Fibroblast of skin of back (primary cell): ENCODE measurements at places on chromosomes 2 and 18.
A peak's percentile ranks its signal among the peaks of the same experiment; 100 is the strongest.

GRCh38 chr2:138015494-138015893, 51.2 kb downstream of the HNMT start:
- no peak for DNase-seq

DNA sequence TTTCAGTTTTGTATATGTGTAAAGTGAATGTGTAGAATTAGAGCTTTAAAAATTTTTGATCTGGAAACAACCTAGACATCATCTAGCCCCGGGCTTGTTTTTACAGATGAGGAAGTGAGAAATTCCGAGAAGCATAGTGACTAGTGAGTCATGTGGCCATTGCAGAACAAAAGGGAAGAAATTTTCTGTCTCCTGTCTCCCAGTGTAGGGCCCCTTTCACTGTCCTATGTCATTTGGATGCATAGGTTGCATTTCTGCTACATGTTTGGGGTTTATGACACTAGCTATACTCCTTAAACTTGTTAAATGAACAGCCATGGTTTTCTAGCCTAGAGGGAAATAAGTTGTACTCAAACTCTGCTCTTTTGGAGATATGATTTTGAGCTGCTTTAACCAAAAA, 84.6 kb downstream of the PLCL1 start:
- peak; percentile 79 for DNase-seq

- DNase-seq = no peak
Observed at GRCh38 chr2:48284621-48285212, 245.2 kb upstream of the STON1 start.

DNA sequence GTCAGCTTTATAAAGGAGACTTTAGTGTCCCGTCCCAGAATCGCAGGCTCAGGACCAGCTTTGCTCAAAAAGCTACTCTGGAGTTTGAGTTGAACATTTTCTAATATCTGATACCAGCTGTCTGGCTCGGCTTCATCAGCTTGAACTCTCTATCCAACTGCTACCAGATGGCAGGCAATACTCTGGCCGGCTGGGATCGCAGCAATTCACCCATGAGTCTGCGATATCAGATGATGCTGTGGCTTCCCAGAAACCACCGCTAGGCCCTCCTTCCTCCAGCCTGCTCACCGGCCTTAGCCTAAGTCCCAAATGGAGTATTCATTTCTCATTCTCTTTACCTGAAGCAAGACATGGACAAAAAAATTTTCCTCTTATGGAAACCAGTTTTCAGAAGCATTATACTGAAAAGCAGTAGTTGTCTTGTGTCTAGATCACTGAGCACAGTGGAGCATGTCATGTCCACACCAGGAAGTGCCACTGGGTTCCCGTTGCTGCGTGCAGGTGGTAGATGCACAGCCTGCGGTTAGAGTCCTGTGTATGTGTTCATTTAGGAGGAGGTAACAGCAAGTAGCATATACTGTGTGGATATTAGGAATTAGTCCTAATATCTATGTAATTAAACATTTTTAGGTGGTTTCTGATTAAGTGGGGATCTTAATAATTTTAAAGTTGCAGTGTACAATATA, 162.0 kb upstream of the SOX11 start:
- DNase-seq = no peak

DNA sequence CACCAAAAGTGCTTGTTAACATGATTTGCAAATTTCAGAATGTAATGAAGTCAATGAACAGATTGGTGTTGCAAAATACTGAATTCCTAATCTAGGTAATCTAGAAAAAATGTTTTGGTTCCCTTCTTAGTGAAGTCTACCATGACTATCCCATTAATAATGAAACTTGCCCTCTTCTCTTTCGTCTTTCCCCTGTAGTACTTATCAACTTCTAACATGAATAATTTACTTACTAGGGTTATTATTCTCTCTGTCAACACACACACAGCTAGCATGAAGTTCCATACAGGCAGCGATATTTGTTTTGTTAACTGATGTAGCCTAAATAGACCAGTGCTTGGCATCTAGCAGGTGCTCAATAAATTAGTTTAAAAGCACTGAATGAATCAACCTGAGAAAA, 160.2 kb downstream of the NCK2 start:
- DNase-seq = no peak

DNA sequence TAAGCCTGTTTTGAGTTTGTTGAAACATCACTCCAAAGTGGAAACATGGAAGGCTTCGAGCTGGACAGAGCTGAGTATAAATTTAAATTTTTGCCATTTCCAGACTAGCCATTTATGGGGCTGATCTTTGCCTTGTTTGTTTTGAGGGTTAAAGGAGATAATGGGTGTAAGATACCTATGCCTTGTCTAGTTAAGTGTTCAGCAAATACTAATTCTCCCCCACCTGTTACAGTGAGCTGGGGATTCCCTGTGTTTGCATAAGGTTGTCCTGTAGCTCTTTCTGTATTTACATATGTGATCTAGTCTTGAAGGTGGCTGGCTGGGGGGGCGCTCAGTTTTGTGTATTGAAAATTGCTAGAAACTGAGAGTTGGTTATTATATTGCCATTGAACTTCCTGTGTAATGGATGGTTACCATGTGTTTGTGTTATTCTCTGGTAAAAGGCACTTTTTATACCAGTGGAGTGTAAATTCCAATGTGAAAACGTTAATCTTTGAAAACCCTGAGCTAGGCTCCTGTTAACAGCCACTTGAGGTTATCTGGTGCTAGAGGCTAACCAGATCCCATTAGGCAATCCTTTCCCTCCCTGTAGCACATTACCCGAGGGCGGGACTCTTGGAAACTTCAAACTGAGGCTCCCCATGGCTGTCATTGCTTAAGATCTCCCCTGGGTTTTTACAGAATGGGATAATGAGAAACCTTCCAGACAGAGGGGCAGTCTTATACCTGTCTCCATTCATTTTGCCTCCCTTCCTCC, 26.7 kb downstream of the TANC1 start:
- DNase-seq = no peak

- DNase-seq = no peak
Observed at GRCh38 chr2:156156580-156156979, 175.9 kb downstream of the NR4A2 start.

GRCh38 chr18:58605027-58606020, 23.6 kb downstream of the ALPK2 start:
- peak; percentile 93 for DNase-seq

GRCh38 chr2:18047213-18047611, 168.7 kb downstream of the KCNS3 start:
- DNase-seq = no peak

DNA sequence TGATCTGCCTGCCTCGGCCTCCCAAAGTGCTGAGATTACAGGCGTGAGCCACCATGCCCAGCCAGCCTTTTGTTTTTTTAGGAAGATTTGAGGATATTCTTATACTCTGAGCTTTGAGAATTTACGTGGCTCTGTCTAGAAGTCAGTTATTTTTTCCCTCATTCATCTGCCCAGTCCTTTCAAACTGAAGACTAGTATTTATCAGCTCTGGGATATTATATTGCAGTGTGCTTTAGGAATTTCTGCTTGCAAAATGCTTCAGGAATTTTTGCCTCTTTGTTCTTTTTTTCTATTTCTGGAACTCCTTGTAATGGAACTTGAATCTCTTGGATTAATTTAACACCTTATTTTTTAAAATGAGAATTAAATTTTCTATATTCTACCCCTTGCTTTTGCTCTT, 22.6 kb downstream of the ACSL3 start:
- DNase-seq = peak; percentile 65

DNA sequence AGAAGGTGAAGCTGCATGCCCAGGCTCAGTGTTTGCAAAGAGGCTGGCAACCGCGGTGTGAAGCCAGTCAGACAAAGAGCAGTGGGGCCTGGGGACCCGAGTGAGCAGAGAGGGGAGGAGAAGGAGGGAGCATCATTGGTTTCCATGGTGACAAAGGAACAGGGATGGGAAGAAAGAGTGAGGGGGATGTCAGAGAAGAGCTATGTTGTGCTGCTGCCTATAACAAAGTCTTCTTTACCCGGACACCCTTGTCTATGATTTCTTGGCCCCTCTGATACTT, 14.5 kb downstream of the TMEM247 start:
- DNase-seq = no peak

- no peak for DNase-seq
Observed at GRCh38 chr18:13989199-13989598, 73.9 kb upstream of the MC2R start.

DNA sequence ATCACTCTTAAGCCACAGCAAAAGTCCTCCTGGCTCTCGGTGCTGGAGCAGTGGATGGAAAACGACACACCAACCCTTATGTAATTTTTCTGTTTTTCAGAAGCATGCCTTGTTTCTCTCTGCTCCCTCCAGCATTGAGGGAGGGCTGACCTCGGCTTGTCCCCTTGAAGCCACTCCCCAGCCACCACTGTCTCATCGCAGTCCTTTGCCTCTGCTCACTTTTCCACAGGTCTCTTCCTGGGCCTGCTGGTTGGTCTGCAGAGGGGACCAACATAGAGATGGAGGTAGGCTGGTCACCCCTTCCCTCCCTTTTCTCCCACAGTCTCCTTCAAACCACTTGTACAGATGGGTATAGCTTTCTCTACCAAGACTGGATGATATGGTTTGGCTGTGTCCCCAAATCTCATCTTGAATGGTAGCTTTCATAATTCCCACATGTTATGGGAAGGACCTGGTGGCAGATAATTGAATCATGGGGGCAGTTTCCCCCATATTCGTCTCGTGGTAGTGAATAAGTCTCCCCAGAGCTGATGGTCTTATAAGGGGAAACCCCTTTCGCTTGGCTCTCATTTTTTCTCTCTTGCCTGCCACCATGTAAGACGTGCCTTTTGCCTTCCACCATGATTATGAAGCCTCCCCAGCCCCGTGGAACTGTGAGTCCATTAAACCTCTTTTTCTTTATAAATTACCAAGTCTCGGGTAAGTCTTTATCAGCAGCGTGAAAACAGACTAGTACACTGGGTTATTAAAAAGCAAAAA, 14.3 kb upstream of the RIOK3 start:
- DNase-seq = no peak

DNA sequence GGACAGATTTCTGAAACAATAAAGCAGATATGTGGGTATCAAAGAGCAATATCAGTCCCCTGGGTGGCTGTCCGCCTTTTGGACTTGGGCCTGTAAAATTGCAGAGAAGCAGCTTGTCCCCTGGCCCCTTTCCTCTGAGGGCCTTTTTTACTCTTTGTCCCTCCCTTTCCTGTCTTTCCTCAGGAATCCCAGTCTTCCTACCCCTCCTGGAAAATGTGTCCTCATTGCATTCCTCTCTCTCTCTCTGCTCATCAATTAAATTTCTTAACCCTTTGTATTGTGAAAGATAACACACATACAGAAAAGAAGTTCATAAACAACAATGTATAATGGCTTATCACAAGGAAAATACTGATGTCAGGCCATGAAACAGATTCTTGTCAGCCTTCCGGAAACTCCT, 3.0 kb upstream of the GRB14 start:
- DNase-seq = peak; percentile 17

GRCh38 chr2:212649646-212650045, 111.0 kb upstream of the ERBB4 start:
- DNase-seq = no peak

GRCh38 chr2:216714376-216714775, 19.0 kb upstream of the IGFBP5 start:
- DNase-seq = peak; percentile 79

- DNase-seq = no peak
Observed at GRCh38 chr18:77321823-77322805, 72.5 kb downstream of the GALR1 start.

DNA sequence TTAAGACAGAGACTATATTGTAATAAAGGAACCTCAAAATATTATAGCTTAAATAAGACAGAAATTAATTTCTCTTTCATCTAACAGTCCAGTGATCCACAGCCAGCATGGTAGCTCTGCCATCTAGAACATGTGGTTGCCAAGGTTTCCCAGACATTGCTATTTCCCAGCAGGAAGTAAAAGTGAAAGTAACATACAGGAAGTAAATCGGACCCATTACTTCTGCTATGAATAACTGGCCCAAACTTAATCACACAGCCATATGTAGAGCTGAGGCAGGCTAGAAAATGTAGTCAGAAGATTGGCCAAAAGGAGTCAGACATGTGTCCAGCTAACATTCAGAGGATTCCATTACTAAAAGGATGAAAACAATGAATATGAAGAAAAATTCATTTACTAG, 71.0 kb downstream of the NOL4 start:
- peak; percentile 34 for DNase-seq

DNA sequence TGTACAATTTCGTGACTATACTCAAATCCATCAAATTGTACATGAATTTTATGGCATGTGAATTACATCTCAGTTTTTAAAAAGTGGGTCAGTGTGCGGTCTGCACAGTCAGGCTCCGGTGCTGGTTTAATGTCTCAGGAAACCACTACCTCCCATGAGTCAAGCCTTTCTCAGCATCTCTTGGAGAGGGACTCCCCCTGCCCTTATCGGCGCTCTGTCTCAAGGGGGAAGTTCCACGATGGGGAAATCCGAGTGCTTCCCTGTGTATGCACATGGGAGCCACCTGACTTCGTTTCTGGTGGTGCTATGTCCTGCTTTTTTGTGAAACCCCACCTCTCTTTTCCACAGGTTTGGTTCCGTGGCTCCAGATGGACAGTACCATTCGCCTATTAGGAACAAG, 72.5 kb downstream of the ACOXL start:
- no peak for DNase-seq

GRCh38 chr18:72895548-72895947, 27.8 kb upstream of the NETO1 start:
- no peak for DNase-seq

DNA sequence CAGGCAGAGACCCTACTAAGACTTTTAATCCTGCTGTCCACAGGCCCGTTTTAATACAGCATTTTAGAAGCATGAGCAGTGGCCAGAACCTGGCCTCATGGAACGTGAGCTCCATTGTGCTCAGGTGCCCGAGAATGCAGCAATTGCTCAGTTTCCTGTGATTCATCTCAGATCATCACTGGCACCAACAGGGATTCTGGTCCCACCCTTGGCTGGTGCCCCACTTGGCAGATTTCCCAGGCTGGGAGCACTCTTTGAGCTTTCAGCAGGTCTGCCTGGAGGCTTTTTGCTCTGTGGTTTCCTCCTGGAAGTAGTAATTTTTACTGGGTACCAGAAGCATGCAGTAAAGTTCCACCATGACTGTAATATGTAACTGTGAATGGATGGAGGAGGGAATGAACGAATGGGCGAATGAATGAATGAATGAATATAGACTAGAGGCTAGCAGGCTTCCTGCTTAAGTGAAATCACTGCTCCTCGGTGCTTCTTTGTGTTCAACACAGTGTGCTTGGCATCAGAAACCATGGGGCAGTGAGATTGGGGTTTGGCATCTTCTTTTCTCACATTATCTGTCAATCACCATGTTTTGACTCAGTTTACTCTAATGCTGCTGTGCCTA, 312.9 kb downstream of the PRKCE start:
- peak; percentile 92 for DNase-seq

- DNase-seq = no peak
Observed at GRCh38 chr2:187379869-187380268, 68.2 kb downstream of the CALCRL start.

GRCh38 chr18:3029215-3029952, 16.4 kb upstream of the LPIN2 start:
- DNase-seq = peak; percentile 65
